Mammary epithelial cell (primary cell): ENCODE measurements at places on chromosomes 1 and 21. TPM values are rescaled to one million over a fixed set of nuclear protein-coding genes. Genes with fewer than 3 reads are reported as not detected.

SPATA45 gene
- not detected for total RNA-seq

TBX15 gene
- 0.11 TPM in 1 of 2 replicates, not detected in the other for total RNA-seq

VANGL2 gene
- total RNA-seq: 6.0 and 8.7 TPM in 2 replicates

FCRLB gene
- total RNA-seq: 0.67 TPM

HMGN2 gene
- 167 and 207 TPM in 2 replicates for total RNA-seq

PGLYRP3 gene
- total RNA-seq: not detected

DDAH1 gene
- 15.8 TPM for total RNA-seq

BMP8A gene
- total RNA-seq: 0.50 TPM

TTLL7 gene
- 15.5 TPM for total RNA-seq

TNFRSF8 gene
- not detected in 2 replicates for total RNA-seq

CXADR gene
- total RNA-seq: 5.5 and 8.6 TPM in 2 replicates

DDR2 gene
- total RNA-seq: 7.5 and 17.0 TPM in 2 replicates

HSD11B1 gene
- not detected for total RNA-seq

OSCP1 gene
- 5.6 and 6.4 TPM in 2 replicates for total RNA-seq

CALML6 gene
- total RNA-seq: 0.67 TPM

HSPB7 gene
- 0.17 TPM for total RNA-seq

TENT5C gene
- 0.17 TPM for total RNA-seq

FLG2 gene
- total RNA-seq: not detected in 2 replicates

IVL gene
- total RNA-seq: 0.50 TPM

C1orf141 gene
- not detected in 2 replicates for total RNA-seq

KHDRBS1 gene
- total RNA-seq: 39.8 TPM

ANGEL2 gene
- total RNA-seq: 38.3 TPM

LCE1E gene
- not detected for total RNA-seq

CCT8 gene
- 163 and 195 TPM in 2 replicates for total RNA-seq

FCMR gene
- 1.2 TPM for total RNA-seq

CLCA4 gene
- 0.11 and 0.24 TPM in 2 replicates for total RNA-seq

PTPN22 gene
- under 0.01 TPM for total RNA-seq

LDLRAD1 gene
- total RNA-seq: not detected

MYOM3 gene
- total RNA-seq: 0.16 and 0.54 TPM in 2 replicates

RASSF5 gene
- 3.5 TPM for total RNA-seq

KRTAP19-3 gene
- total RNA-seq: not detected

OR6K3 gene
- not detected in 2 replicates for total RNA-seq

LINGO4 gene
- total RNA-seq: not detected in 2 replicates

HES4 gene
- 24.7 TPM for total RNA-seq

KRTAP19-4 gene
- not detected in 2 replicates for total RNA-seq

TNFRSF25 gene
- total RNA-seq: 6.7 TPM
